ENCODE measurements at places on chromosomes 4 and X.

GRCh38 chr4:184743650-184744049 lies 9.8 kb upstream of the CENPU start:
- DNase-seq, result no peak

- DNase-seq, result no peak
Measured at GRCh38 chr4:87423317-87424098, 1.1 kb downstream of the NUDT9 start.

DNA sequence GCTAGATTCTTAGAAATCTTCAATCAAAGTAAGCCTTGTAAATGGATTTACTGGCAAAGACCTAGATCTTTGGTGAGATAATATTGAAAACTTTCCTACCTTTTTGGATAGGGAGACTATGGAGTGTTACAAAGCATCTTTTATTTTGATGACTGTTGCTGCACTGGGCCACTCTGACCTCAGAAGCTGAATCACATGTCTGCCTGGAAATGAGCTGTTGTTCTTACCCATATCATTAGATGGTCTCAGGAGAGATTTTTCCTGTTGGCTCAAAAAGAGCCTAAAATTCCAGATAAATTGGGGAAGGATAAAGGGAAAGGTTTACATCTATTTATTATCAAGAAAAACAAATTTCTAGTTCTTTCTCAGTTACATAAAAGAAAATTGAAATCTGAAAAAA lies 127.5 kb upstream of the BMP3 start:
- DNase-seq, result no peak

DNA sequence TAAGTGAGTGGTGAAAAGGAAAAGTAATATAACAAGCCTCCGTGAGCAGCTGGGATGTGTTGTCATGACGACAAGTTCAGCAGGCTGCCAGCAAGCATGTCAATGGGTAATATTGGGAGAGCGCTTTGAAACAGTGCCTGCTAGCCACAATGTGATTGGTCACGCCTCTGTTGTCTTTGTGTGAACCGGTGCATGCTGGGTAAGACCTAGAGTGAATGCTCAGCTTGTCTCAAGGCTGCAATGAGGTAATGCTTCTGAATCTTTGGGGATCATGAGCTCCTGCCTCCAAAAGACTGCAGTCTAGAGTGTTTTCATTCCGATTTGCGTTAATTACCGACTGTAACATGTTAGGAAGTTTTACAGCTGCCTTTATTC lies 54.9 kb downstream of the STOX2 start:
- DNase-seq, result no peak

DNA sequence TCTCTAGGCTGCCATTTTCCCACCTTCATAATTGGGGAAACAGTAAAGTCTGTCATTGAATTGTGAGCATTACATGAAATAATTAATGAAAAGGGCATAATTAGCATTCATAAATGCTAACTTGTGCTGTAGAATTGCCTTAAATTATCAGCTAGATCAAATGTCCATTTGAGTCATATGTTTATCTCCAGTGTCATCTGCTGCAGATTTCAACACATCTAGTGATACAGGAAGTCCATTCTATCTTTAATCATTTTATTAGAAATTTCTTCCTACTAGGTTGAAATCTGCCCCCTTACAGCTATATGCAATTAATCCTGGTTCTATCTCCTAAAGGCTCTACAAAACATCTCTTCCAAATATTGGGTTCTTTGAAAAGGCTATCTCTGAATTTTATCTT lies 240.3 kb upstream of the GALNT7 start:
- no peak for DNase-seq

DNA sequence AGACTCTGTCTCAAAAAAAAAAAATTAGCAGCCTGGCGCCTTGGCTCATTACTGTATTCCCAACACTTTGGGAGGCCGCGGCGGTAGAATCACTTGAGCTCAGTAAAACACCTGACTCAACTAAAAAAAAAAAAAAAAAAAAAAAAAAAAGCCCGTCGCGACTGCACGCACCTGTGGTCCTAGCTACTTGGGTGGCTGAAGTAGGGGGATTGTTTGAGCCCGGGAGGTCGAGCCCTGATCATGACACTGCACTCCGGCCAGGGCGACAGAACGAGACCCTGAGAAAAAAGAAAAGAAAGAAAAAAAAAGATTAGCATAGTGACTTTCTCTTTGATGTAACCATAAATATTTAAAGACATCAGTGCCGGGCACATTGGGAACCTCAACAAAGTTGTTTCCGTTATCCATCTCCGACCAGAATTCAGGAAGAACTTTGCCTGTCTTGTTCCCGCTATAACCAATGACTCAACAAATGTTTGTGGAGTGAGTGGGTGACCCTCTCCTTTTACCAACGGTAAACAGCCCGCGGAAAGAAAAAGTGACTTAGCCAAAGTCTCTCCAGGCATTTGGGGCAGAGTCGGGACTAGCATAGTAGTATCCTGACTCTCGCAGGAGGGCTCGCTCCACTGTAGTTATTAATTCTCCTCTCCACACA lies 553 bp upstream of the MED28 start:
- DNase-seq, result peak; percentile 8

DNA sequence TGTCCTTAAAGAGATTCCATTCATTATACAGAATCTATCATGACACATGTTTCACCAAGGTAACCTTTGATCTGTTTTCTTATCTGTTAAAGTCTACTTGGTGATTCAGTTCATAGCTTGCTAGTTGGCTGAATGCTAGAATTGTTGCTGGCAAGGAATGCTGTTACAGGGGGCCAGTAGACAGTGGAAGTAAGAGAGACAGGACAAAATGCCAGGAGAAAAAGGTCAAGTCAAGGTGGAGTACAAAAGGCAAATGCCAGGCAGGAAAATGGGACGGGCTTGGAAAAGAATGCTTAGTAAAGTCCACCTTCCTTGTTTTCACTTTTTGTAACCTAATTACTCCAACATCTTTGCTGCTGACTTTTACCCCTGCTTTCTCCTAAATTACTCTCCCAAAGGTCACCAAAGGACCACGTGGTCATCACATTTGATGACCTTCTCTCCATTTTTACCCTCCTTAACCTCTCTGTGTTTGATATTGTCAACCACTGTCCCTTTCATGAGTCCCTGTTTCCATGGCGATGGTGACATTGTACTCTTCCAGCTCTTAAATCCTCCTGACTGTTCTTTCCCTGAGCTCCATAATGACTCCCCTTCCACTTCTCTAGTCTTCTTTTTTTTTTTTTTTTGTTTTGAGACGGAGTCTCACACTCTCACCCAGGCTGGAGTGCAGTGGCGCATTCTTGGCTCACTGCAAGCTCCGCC lies 24.5 kb upstream of the TAPT1 start:
- DNase-seq, result no peak

- no peak for DNase-seq
Measured at GRCh38 chr4:13833171-13833804, 205.8 kb upstream of the BOD1L1 start.

DNA sequence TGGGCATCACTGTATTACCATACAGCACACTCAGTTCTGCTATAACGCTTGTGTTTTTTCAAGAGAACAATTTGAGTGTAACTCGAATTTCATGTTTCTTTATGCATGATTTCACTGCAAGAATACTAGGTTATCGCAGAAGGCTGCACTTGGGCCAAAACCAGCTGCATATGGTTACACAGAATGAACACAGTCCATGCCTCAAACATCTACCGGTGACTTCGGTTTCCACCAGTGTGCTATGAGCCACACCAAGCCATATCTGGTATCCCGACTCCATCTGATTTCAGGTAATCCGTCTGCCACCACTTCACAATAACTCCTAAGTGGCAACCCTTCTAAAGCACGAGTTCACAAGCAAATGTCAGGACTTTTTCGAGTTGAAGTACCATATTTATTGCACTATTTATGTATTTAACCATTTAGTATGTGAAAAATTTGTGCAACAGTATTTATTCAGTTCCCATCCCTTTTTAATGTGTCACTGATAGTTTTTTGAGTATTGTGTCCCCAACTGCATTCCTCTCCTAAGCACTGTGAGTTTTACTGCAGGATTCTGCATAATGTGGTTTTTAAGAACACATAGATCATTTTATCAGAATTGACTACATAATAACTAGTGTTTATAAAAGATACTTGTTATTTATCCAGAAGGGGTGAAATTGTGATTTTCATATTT lies 111.8 kb downstream of the APBB2 start:
- DNase-seq, result no peak

GRCh38 chr4:169662206-169662605 lies 41.8 kb downstream of the CLCN3 start:
- no peak for DNase-seq

- no peak for DNase-seq
Measured at GRCh38 chr4:188781655-188782054, 642.4 kb downstream of the TRIML1 start.

DNA sequence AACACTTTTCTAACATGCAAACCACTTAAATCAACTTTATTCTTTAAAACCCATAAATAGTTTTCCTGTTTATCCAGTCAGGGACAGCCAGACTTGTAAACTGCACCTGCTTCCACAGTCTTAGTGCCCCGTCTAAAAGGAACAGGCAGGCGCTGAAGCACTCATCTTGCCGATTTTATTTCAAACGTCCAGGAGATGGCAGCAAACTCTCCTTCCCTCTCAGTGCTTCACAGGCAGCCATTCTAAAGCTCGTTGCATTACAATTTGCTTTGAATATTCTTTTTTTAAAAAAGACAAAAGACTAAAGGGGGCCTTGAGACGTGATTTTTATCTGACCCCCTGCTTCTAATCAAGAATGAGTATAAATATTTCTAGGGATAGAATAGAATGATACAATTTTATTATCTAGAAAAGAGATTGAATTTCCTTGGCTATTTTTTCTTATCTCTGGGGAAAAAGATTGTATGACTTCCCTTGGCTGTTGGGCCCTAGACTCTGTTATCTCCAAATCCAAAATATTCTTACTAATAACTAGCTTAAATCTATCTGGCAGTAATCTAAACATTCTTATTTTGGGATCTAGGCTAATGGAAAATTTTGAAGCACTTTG lies 93.6 kb upstream of the MYOZ2 start:
- DNase-seq, result peak; percentile 43

DNA sequence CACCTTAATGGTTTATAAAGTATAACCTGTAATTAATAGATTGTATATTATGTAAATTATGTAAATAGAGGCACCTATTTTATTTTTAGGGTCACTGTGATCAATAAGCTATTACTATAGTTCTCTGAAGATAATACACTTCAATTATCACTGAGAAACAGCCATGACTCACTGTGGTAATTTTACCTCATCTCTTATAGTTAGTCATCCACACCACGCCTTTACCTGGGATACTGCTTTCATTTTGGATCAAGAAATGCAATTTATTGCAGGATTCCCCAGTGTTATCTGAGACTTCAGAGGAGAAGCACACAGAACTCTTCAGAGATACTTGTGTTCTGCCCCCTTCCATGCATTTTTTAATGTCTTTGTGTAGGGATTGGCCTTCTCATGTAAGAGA lies 348.1 kb upstream of the ATOH1 start:
- no peak for DNase-seq

DNA sequence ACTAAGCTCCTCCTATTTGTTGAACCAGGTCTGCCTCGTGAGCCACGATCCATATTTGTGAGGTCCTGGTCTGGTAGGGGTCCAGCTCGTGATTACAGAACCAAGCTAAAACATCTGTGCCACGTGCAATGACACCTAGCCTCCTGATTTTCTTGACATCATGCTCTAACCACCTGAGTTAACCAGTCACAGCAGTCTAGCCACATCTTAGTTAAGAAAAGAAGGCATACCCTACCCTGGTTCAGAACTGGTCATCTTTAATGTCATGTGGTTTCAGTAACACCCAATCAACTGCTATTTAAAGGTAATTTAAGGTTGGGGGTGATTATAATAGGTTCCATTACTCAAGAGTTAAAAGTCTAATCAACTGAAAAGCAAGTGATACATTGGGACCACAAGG lies 28.4 kb downstream of the ARHGEF6 start:
- DNase-seq, result no peak

- no peak for DNase-seq
Measured at GRCh38 chr4:95114521-95114920, 356.8 kb downstream of the BMPR1B start.

DNA sequence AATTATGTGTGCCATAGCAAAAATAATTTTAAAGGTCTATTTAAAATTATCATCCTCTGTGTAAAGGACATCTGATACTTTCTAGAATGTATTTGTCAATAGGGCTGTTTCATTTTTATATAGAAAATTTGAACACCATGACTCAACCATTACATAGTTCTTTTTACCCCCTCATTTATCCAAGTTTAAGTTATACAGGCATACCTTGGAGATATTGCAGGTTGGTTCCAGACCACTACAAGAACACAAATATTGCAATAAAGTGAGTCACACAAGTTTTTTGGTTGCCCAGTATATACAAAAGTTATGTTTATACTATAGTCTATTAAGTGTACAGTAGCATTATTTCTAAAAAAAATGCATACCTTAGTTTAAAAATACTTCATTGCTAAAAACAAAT lies 130.4 kb downstream of the MSL3 start:
- DNase-seq, result no peak

DNA sequence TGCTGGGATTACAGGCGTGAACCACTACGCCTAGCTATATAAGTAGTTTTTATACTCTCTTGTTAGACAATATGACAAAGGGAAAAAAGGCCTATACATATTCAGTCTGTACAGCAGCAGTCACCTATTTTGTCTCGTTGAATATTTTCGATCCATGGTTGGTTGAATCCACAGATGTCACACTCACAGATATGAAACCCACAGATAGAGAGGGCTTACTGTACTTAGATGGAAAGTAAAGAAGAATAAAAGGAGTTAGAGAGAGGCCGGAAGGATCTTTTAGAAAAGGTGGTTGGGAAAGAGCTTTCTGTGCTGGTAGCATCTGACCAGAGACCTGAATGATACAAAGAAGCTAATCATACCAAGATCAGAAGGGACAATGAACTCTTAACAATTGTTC lies 38.3 kb upstream of the SPINK2 start:
- DNase-seq, result no peak
